ENCODE measurements at places on chromosomes 7 and 10.

- no peak for DNase-seq
Measured at GRCh38 chr10:103758294-103758681, 97.1 kb downstream of the SH3PXD2A start.

GRCh38 chr7:115827305-115828045 lies 203.1 kb downstream of the TFEC start:
- DNase-seq = no peak

- DNase-seq = no peak
Measured at GRCh38 chr7:93861325-93861949, 29.1 kb downstream of the TFPI2 start.

DNA sequence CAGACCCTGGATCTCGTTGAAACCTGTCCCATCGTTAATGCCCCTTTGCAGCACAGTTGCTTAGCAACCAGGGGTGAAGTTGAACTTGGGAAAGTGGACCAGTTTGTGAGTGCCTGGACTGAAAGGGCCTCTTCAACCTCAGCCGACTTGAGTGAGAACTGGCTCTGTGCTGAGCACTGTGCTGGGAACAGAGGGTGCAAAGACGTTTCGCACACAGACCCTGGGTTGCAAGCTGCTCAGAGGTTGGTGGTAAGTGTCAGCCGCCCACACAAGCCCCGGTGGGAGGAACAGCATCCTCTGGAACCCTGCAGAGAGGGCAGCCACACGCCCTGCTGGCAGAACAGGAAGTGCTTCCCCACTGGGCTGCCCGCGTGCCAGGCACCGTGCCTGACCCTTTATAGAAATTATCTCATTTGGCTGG lies 89.2 kb downstream of the CARD11 start:
- DNase-seq = no peak
